ENCODE measurements at places on chromosomes 4 and X. TPM values are rescaled to one million over a fixed set of nuclear protein-coding genes. Genes with fewer than 3 reads are reported as not detected.

DNA sequence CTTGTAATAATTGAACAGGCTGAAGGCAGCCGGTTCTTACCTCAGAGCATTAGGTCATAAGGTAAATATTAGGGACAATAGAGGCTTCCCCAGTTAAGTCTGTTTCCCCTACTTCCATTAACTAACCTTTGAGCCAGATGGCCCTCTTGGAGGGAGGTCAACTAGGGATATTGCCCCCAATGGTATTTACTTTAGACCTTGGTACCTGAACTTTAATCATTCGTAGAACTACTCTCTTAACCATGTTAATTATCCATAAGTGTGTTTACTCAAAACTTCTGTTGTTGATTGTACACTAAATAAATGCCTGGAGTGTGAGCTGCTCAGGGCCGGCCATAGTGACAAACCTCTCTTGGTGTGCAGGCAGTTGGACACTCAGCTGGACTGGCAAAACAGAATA lies 1843.5 kb upstream of the AGA start:
- no peak for DNase-seq

- DNase-seq: peak; percentile 8
These were observed 968.2 kb downstream of the STIM2 start for GRCh38 chr4:27828843-27829242.

- DNase-seq: no peak
These were observed 11.1 kb downstream of the NIPAL1 start for GRCh38 chr4:48027653-48028052.

DNA sequence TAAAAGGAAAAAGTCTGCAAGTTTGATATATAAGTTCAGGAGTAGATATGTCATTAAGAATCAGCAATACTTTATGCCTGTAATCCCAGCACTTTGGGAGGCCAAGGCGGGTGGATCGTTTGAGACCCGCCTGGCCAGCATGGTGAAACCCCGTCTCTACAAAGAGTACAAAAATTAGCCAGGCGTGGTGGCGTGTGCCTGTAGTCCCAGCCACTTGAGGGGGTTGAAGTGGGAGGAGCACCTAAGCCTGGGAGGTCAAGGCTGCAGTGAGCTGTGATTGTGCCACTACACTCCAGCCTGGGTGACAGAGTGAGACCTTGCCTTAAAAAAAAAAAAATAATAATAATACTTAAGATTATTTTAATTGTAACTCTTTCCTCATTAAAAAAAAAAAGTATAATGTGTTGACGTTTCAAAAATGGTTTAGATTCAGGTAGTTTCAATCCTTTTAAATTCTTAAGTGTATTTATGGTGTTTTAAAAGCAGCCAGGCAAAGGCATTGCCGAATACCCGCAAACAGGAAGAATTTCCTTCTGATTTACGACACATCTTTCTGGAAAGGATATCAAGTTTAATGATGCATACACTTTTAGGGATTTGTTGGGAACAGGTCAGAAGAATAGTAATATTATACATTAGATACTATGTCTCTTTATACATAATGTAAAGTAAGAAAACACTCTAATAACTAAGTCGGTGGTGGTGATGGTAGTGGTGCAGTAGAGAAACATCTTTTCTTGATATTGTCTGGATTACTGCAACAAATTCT lies 80.9 kb downstream of the KDM6A start:
- DNase-seq: peak; percentile 4

DNA sequence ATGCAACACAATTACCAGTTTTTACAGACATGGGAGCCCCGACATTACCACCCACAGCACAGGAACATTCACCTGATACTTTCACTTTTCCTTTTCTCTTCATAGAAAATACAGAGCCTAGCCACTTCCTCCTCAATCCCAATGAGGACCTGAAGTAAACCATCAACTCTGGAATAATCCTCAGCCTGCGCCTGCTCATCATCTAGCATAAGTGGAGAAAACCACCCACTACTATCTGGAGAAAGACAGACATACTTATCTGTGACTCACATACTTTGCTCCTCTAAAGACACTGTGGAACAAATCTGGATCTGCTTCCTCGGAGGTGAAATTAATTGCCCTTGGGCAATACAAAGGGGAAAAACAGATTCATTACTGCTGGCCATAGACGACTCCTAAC lies 47.8 kb downstream of the ZCCHC13 start:
- peak; percentile 16 for DNase-seq

GRCh38 chr4:167642250-167642649 lies 408.0 kb upstream of the SPOCK3 start:
- no peak for DNase-seq

- DNase-seq: no peak
These were observed 90.1 kb upstream of the NOCT start for GRCh38 chr4:138925495-138925894.

DNA sequence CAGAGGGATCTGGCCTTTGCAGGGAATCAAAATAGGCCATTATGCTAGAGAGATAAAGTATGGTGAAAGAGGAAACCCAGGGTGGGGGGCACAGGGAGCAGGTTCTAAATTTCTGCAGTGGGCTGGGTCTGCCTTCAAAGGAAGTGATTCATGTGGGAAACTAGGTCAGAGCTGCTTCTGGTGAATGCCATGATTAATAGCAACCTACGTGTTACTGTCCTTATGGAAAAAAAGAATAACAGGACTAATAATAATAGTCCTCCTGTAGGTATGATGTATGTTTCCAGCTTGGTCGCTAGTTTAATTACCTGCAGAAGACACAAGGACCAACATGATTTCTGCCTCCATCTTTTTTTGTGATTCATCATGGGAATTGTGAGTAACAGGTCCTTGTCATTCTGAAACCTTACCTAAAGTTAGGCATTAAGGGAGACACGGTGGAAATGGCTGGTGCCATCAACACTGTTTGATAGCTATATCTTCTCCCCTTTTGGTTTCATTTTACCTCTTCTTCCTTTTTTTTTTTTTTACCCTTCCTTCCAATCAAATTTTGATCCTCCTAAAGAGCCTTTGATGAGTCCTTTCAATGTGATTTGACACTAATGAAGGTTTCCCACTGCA lies 180.4 kb downstream of the CPEB2 start:
- DNase-seq: peak; percentile 43

GRCh38 chrX:70044541-70045245 lies 5.0 kb downstream of the AWAT2 start:
- no peak for DNase-seq

The CDX4 gene
- total RNA-seq: not detected

The MAGEB17 gene
- 0.55 TPM for total RNA-seq

The QRFPR gene
- total RNA-seq: not detected

The SPP1 gene
- total RNA-seq: 130 TPM
